ENCODE measurements at places on chromosomes 3 and 15.

DNA sequence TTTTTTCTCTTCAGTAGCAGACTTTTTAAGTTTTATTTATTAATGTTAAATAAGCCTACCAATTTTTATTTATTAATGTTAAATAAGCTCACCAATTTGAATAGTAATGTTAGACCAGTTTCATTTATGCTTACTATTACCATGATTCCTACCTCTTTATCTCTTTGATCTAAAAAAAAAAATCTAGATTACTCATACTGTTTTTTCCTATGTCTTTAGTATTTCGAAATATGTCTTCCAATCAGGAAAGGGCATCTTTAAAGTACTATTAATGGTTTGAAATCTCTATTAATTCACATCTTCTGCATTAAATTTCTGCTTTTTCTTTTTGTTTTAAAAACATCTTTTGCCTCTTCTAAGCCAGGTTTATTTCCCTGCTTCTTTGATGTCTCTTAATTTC is 27.5 kb upstream of the MAPKBP1 start:
- no peak for DNase-seq

DNA sequence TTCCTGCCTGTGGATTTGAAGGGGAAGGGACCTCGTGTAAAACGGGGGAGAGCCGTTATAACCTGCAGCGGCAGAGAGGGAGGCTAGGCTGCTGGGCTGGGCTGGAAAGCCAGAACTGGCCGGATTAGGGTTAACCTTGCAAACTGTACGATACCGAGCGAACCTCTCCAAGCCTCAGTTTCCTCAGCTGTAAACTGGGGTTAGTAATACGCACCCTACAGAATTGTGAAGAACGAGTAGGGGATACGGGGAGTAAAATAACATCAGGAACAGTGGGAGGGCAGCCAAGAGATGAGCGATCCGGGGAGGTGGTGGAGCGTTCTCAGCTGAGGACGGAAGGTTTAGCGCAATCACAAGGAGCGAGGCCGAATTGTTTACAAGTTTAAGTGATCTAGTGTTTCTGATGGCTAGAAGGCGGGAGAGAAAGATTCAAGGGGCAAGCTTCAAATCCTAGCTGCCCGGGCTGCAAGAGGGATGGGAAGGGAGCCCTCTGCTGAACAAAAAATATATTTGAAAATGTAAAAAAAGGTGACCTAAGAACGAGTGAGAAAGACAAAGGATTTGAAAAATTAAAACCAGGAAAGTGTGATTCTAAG is 768 bp upstream of the SEMA5B start:
- peak; percentile 66 for DNase-seq

- peak; percentile 16 for DNase-seq
Observed at GRCh38 chr15:80099241-80099640, 39.8 kb downstream of the ZFAND6 start.

GRCh38 chr3:189353988-189354889 is 182.5 kb downstream of the TPRG1 start:
- DNase-seq = no peak

GRCh38 chr15:85607842-85608241 is 186.9 kb downstream of the KLHL25 start:
- DNase-seq = peak; percentile 75

DNA sequence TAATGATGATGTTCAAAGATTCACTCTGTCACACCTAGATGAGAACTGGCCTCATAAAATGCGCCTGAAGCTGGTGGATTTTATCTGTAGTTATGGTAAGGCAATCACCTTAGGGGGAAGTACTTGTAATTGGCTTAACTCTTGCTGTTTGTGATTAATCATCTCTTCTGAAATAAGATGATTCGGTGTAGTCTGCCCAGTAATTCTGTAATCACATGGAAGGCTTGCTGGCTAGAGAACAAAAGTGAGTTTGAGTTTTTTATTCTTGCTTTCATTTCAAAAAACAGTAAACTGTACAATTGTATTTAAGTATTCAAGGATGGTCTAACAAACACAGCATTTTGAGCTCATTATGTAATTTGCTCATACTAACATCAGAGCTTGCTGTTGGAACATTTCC is 72.1 kb downstream of the OTOL1 start:
- DNase-seq = no peak

DNA sequence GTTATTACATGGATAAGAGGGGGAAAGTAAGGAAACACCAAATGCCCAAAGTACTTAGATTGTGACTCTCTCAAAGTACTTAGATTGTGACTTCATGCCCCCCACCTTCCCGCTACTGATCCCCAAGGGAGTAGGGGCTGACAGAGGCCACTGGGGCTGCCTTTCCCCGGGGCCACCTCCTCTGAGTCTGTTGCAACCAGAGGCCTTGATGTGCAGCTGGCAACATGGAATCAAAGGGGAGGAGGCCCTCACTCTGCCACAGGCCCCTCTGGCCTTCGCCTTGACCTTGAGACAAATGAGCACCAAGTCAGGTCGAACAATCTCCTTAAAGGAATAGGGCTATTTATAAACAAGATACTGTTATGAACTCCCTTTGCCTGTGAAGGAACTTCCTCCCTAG is 62.5 kb downstream of the LRTM1 start:
- no peak for DNase-seq

DNA sequence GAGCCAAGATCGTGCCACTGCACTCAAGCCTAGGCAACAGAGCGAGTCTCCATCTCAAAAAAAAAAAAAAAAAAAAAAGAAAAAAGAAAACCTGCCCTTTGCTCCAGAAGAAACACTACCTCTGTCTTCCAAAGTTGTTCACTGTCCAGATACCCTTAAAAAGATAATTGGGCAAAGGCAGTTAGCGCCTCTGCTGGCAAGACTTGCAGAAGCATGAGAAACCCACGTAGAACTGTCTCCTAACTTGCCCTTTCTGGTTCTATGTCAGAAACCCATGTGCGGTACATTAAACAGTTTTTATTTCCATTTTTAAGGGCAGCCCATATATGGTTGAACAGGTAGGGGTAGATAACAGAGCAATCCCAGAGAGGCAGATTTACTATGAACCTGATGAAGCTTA is 1026.4 kb downstream of the ROBO2 start:
- no peak for DNase-seq

- DNase-seq = peak; percentile 55
Observed at GRCh38 chr15:92118162-92118935, 264.8 kb downstream of the SLCO3A1 start.

DNA sequence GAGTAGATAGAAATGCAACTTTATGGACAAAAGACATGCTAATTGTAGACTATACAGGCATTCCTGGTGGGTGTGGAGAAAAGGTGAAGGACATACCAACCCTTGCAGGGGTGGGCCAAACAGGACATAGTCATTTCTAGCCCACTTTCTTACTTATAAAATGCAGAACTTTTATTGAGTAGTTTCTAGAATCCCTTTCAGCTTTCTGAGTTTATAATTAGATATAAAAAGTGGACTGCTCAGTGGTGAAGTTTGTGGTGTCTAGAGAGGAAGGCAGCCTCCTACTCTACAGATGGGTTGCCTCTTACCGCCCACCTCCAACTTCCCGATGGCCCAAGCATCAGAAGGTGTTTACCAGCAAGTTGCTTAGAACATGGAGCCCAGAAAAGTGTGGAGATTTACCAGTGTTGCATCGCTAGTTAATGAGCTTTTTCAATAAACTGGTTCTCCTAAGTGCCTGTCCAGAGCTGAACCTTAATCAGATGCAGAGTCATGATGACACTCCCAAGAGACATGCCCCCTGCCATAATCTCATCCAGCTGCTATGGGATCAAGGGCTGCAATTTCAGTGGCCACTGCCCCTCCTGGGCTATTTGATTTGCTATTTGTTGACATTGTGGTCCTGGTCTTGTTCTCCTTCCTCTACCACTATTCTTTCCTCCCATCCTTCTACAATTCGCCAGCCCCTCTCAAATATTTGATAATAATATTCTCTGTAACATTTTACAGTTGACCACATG is 77.5 kb upstream of the STRIT1 start:
- no peak for DNase-seq

GRCh38 chr15:63448266-63448665 is 56.1 kb upstream of the USP3 start:
- DNase-seq = no peak

- DNase-seq = no peak
Observed at GRCh38 chr15:48898032-48898431, 20.1 kb downstream of the EID1 start.

DNA sequence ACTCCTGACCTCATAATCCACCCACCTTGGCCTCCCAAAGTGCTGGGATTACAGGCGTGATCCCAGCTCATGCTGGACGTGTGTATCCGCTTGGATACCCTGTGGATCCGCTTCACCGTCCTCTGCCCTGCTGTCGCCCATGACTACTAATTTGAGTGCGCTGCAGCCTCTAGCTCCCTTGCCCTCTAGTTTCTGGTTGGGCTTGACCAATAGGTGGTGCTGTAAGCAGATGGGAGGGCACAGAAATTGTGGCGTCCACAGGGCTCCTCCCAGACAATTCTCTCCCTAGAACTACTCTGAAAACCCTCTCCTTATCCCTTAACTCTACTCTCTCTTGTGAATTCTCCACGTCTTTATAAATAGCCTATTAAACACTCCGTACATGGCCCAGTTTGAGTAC is 36.2 kb downstream of the ZPLD1 start:
- no peak for DNase-seq

GRCh38 chr3:194326192-194326967 is 24.7 kb downstream of the CPN2 start:
- DNase-seq = peak; percentile 58

DNA sequence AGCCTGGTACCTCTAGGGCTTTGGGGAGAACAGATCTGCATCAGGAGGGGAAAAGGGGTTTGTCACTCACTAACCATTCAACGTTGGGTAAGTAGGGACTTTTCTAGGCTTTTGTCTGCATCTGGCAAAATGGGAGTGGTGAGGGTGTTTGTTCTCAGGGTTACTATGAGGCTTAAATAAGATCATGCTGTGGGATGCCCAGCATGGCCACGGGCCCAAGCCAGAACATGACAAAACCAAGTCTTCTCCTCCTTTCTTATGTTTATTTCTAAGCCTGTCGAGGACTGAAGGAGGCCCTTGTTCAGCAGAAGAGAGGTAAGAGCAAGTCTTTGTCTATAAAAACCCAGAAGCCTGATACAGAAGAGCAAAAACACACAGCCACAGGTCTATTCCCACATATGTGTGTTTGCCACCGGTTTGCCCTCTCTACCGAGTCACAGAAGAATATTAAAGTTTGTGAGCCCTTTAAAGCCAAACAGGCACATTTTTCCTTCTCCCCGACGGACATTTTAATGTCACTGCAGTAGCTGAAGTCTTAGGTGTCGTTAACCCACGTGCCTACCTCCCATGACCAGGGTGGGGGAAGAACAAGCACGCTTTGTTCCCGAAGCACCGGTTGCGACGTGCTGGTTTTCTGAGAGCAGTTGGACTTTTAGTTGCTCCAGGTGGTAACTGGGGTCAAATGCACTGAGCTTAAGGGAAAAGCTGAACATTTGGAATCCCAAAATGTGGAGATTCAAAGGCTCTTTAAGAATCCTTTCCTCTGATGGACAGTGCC is 72.1 kb downstream of the NOX5 start:
- no peak for DNase-seq

DNA sequence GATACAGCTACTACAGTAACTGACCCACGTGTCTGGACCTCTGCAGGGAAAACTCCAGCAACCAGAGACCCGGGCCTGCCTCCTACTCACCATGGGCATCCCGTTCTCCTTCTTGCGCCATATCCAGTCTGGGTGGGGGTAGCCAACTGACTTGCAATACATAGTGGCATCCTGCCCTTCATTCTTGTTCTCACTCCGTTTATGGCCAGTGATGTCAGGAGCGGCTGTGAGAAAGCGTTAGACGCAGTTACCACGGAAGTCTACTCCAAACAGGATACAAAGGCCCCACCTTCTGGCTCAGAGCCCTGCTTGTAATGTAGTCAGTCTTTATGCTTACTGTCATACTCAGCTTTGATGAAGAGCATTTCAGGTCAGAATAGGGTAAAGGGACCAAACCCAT is 59.6 kb downstream of the NPTN start:
- DNase-seq = peak; percentile 80

- peak; percentile 90 for DNase-seq
Observed at GRCh38 chr15:71691458-71692417, 118.6 kb upstream of the NR2E3 start.

DNA sequence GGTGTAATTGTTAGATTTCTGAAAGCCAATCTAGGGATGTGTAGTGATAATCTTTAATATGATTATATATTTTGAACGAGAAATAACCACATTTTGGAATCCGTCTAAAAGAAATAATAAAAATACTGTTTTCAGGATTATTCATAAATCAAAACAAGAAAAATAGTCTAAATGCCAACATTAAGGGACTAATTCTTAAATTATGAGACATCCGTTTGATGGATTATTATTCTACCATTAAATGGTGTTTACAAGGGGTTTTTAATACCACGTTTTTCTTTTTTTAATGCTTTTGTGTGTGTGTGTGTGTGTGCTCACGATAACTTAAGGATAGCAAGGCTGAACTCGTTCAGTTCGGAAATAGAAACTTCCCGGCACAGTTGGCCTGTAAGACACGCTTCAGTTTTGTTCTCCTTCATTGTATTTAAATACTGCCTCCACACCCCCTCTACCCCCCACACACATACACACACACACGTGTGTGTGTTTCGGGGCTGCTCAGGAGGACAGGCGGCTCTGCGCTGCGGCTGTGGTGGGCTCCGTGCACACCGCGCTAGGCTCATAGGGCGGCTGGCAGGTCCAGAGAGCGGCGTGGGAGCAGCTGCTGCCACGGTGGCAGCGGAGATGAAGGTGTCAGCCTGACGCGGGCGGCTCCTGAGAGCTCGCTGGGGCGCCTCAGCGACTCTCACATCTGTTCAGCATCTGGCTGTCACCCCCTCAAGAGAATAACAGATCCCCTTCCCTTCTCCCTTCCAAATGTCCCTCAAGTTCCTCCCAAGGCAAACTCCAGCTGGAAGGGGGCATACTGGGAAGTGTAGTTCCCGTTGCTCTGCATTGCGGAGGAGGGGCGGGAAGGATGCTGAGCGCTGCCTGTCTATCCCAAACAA is 23.0 kb upstream of the ANP32A start:
- peak; percentile 25 for DNase-seq

DNA sequence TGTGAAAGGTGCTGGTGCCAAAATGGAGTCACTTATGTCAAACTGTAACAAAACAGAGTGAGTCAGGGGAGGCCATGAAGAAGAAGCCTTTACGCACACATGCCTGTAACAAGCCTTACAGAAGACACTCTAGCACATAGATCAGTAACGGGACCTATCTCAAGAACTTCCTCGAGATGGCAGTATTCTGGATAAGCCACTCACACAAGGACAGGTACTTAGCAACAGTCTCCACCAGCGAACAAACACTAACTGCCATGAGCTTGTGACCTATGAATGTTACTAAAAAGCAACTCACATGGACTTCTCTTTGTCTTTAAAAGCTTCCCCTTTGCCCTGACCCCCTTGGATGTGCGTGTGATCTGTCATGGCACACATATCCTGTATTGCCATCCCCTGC is 235.1 kb downstream of the CD47 start:
- peak; percentile 13 for DNase-seq

GRCh38 chr3:156818890-156819289 is 7.3 kb upstream of the LEKR1 start:
- DNase-seq = peak; percentile 95

DNA sequence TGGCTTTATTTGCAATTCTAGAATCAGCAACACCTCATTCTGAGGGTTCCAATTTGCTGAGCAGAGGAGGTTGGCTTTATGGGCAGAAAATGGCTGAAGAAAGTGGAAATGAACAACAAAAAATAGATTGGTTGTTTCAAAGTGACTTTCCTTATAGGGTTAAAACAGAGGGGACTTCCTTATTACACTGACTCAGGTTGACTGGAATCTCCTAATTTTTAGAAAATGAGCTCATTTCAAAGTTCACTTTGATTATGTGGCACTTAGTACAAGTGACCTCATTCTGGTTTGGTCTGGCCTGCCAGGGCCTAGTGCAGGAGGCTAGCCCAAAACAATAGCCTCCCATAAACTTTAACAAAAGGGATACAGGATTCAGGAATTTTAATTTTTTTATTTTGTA is 41.4 kb downstream of the NFKBIZ start:
- DNase-seq = peak; percentile 80

- DNase-seq = no peak
Observed at GRCh38 chr15:84949845-84950569, 31.6 kb upstream of the PDE8A start.
